ENCODE measurements at places on chromosomes 16 and 17.

GRCh38 chr17:46124695-46125592 lies 68.3 kb downstream of the KANSL1 start:
- no peak for DNase-seq

- no peak for DNase-seq
These were observed 20.9 kb downstream of the METRNL start for GRCh38 chr17:83100220-83100852.

DNA sequence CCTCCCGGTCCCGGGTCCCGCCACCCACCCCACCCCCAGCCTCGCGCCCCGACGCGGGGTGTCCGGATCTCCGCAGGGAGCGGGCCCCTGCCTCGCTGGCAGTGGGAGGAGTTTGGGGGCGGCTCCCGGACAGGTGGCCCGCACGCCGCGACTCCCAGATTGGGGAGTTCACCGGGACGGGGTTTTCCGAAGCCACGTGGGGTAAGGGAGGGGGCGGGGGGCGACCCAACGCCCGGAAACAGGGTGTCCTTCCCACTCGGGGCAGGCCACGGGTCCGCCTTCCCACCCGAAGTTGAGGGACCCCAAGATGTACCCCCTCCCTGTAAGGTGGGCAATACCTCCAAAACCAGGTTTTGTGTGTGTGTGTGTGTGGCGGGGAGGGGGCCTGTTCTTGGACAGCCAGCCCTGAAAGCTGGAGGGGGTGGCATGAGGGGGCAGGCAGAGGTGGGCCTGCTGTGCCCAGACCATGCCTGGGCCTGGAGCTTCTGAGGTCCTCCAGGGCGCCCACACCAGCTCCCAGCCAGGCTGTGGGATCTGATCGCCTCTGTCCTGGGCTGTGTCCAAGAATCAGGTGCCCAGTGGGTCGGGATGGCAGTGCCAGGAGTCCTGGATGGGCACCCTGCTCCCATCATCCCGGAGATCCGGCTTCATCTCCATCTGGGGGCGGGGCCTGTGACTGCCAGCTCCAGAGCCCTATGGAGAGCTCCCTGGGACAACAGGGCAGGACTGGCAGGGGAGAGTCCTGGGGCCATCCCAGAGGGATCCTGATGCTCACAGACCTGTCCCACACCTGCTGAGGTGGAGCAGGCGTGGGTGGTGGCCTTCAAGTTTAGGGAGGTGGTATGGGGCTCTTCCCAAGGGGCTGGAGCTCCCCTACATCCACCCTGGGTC lies 767 bp downstream of the SYNGR2 start:
- DNase-seq: no peak

- no peak for DNase-seq
These were observed 37.8 kb upstream of the IL34 start for GRCh38 chr16:70608521-70608920.

GRCh38 chr16:80120899-80121521 lies 419.8 kb upstream of the DYNLRB2 start:
- DNase-seq: no peak
